ENCODE measurements at places on chromosomes 7 and 10. TPM values are rescaled to one million over a fixed set of nuclear protein-coding genes. Genes with fewer than 3 reads are reported as not detected.
A peak's percentile ranks its signal among the peaks of the same experiment; 100 is the strongest.

DNA sequence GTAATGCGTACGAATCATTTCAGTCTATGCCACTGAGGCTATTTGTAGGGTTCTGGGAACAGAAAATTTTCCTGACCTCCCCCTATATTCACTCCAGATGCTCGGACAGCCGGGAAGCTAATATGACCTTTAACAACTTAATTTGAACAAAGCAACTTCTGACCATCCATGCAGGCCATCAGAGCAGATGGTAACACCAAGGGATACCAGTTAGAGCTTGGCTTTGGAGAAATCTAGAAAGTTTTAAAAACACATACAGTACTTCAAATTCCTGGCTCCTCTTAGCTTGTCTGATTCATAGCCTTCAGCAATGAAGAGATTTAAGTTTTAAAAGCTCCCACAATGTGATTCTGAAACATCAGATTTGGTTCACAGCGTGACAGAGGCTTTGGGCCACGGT is 257.3 kb downstream of the GPAM start:
- no peak for DNase-seq
- H3K27ac ChIP-seq: no peak overlapping the region
- no peaks in the 10 kb centered on the region for H3K27me3 ChIP-seq

DNA sequence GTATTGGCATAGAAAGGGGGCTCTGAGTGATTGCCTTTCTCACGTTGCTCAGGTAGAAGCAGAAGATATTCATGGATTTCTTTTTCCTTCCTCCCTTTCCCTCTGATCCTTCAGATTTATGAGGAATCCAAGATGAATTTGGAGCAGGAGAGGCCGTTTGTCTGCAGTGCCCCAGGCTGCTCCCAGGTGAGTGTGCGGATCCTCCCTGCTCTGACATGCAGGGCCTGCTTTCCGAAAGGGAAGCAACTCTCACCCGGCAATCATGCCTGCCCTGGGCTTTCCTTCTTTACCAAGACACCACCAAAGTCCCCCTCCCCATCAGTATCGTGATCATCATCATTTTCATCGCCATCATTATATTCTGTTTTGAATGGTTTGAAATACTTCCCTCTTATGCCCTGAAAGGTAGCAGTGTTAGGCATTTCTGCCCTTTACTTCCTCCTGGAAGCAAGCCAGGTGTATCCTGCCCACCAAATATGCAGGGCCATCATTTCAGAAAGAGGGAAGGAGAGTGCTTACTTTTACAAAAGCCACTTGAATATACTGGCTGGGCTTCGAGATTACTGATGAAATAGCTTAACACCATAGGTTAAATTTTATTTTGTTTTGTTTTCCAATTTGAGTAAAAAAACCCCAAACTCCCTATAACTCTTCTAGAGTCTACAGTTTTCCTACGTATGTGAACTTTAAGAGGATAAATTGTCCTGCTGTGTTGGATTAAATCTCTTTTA is 75.9 kb downstream of the CREB5 start:
- DNase-seq: no peak
- no peak overlapping the region for H3K4me3 ChIP-seq
- no peaks in the 10 kb centered on the region for H3K27me3 ChIP-seq
- H3K36me3 ChIP-seq: no peaks in the 10 kb centered on the region
- H3K4me1 ChIP-seq: no peaks in the 10 kb centered on the region
- H3K27ac ChIP-seq: no peak overlapping the region

DNA sequence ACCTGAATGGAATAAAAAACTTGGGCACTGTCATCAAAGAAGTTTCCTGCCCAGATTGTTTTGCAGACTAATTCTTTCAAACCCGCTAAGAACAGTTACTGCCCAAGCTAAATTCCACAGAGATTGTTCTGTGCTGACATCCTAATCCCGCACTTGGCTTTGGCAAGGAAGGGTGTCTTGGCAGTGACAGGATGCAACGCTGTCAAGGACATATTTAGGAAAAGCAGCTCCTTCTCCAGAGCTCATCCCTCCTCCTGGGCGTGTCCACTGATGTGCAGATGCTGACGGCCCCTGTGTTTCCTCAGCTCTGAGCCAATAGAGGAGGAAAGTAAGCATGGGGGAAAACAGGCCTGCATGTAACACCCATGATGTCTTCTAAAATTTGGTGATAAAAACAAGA is 74.2 kb downstream of the EEPD1 start:
- H3K4me3 ChIP-seq: no peak overlapping the region
- no peaks in the 10 kb centered on the region for H3K27me3 ChIP-seq
- peaks cover 5% of the 10 kb centered on the region for H3K4me1 ChIP-seq
- no peaks in the 10 kb centered on the region for H3K36me3 ChIP-seq

Gene GPR26
- not detected for total RNA-seq

Gene OR9A2
- not detected for total RNA-seq

GRCh38 chr7:44537442-44537841 is 3.7 kb downstream of the NPC1L1 start:
- H3K4me1 ChIP-seq: no peaks in the 10 kb centered on the region
- H3K27ac ChIP-seq: no peak overlapping the region
- DNase-seq: no peak
- no peaks in the 10 kb centered on the region for H3K36me3 ChIP-seq
- no peak overlapping the region for H3K4me3 ChIP-seq
- H3K27me3 ChIP-seq: no peaks in the 10 kb centered on the region

DNA sequence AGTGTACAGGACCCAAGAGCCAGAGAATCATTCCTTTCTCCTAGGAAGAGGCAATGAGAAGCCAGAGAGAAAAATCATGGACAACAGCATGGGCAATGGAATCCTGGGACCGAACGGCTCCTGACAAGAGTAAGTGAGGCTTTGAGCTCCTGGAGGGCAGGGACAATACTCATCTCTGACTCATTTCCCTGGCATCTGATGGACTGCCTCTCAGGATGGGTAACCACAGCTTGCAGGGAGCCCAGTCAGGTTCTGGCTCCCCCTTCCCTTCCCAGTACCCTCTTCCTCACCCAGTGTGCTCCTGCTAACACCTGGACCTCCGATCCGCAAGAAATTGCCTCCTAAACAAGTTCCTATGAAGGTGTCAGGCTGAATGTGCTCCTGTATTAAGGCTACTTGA is 51.2 kb upstream of the SORCS3 start:
- H3K27ac ChIP-seq: no peak overlapping the region
- H3K27me3 ChIP-seq: no peaks in the 10 kb centered on the region
- no peak overlapping the region for H3K4me3 ChIP-seq
- no peaks in the 10 kb centered on the region for H3K4me1 ChIP-seq
- H3K36me3 ChIP-seq: no peaks in the 10 kb centered on the region

- DNase-seq: no peak
- no peaks in the 10 kb centered on the region for H3K27me3 ChIP-seq
- H3K27ac ChIP-seq: no peak overlapping the region
- H3K4me1 ChIP-seq: no peaks in the 10 kb centered on the region
Observed at GRCh38 chr10:122176232-122177213, 94.6 kb upstream of the BTBD16 start.

Gene NOLC1
- total RNA-seq: 54.0 TPM

DNA sequence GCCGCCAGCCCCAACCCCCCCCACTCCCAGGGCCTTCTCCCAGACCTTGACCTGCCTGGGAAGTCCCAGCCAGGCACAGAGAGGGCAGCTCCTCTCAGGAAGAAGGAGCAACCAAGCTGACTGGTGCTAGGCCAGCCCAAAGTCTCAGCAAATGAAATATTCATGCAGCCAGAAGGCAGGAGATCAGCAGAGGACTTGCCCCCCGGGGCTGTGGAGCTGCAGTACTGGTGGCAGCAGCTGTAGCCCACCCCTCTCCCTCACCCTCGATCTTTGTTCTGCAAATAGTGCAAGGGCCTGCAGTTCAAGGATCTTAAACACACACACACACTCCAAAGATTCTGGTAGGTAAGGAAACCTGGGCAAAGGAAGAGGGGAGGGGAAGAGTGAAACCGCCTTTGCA is 3.5 kb upstream of the SRRM3 start:
- no peaks in the 10 kb centered on the region for H3K36me3 ChIP-seq
- no peaks in the 10 kb centered on the region for H3K4me1 ChIP-seq
- no peak overlapping the region for H3K27ac ChIP-seq
- H3K4me3 ChIP-seq: no peak overlapping the region
- H3K27me3 ChIP-seq: no peaks in the 10 kb centered on the region

GRCh38 chr7:27112955-27113949 is 10.8 kb upstream of the HOXA2 start:
- H3K4me1 ChIP-seq: peaks cover 11% of the 10 kb centered on the region
- no peaks in the 10 kb centered on the region for H3K36me3 ChIP-seq
- H3K27ac ChIP-seq: peak overlapping the region; percentile 94
- no peaks in the 10 kb centered on the region for H3K27me3 ChIP-seq

DNA sequence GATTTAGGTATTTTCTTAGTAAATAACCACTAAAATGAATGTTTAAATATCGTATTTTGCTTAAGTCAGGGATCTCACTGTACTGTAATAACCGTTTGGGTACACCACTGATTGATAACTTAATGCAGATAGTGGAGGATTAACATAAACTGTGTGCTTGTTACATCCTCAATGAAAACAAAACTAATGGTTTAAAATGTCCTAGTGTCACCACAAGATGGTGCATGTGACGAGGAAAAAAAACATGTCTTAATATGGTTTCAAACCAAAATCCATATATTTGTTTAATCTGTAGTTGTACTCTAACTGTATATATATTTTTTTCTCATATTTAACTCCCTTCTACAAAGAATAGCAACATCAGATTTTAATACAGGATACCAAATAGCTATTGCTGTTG is 19.2 kb downstream of the ARMC10 start:
- DNase-seq: no peak
- H3K4me3 ChIP-seq: no peak overlapping the region
- no peaks in the 10 kb centered on the region for H3K4me1 ChIP-seq
- H3K27me3 ChIP-seq: no peaks in the 10 kb centered on the region

Gene SPAG6
- 3.9 TPM for total RNA-seq

Gene SSC4D
- total RNA-seq: 1.0 TPM

GRCh38 chr10:33743429-33743857 is 409.0 kb upstream of the NRP1 start:
- H3K4me3 ChIP-seq: no peak overlapping the region
- no peaks in the 10 kb centered on the region for H3K4me1 ChIP-seq
- H3K36me3 ChIP-seq: no peaks in the 10 kb centered on the region

DNA sequence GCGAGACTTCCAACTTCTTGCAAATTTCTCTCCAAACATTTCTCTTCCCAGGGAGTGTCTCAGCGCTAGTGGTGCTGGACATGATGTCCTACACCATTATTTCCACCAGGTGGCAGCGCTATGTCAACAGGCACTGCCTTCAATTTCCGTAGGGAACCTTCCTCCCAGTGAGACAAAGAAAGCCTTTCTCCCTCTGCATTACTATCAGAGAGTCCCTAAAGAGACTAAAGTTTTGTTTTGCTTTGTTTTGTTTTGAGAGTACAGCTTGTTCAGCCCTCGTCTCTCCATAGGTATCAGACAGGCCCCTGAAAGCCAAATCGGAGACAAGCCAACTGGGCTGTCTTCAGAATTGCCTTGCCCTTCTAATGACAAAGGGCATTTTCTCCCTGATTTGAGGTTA is 44.2 kb upstream of the GGCT start:
- no peaks in the 10 kb centered on the region for H3K4me1 ChIP-seq
- H3K27me3 ChIP-seq: no peaks in the 10 kb centered on the region
- no peak overlapping the region for H3K4me3 ChIP-seq

Gene SLC13A1
- not detected for total RNA-seq

GRCh38 chr10:97891497-97892167 is 42.0 kb downstream of the GOLGA7B start:
- H3K4me3 ChIP-seq: no peak overlapping the region
- H3K36me3 ChIP-seq: no peaks in the 10 kb centered on the region
- DNase-seq: no peak
- H3K4me1 ChIP-seq: no peaks in the 10 kb centered on the region
- H3K27ac ChIP-seq: no peak overlapping the region
- no peaks in the 10 kb centered on the region for H3K27me3 ChIP-seq

Gene APBB1IP
- total RNA-seq: 1.2 TPM

GRCh38 chr10:5503477-5503835 is 4.1 kb upstream of the CALML5 start:
- no peak overlapping the region for H3K4me3 ChIP-seq
- no peak for DNase-seq
- H3K27me3 ChIP-seq: no peaks in the 10 kb centered on the region
- no peaks in the 10 kb centered on the region for H3K4me1 ChIP-seq
- H3K27ac ChIP-seq: no peak overlapping the region

DNA sequence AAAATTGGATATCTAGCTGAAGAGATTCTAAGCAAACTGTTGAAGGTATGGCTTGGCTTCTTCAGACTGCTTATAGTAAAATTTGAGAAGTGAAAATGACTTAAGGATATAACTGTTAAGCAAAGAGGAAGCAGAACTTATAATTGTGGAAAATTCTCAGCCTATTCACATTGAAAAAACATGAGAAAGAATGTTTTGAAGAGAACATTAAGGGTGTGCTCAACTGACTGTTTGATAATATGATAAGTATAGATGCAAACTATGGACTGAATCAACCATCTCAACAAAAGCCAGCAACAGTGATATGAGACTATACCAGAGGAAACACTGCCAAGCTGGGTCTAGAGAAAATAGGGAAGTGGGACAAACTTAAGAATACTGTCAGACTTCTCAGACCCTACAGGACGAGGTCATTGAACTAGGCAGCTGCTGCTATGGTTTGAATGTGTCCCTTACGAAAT is 133.1 kb upstream of the PPP1R3A start:
- no peak overlapping the region for H3K27ac ChIP-seq
- no peaks in the 10 kb centered on the region for H3K4me1 ChIP-seq
- H3K27me3 ChIP-seq: no peaks in the 10 kb centered on the region
- no peak overlapping the region for H3K4me3 ChIP-seq
- no peak for DNase-seq

DNA sequence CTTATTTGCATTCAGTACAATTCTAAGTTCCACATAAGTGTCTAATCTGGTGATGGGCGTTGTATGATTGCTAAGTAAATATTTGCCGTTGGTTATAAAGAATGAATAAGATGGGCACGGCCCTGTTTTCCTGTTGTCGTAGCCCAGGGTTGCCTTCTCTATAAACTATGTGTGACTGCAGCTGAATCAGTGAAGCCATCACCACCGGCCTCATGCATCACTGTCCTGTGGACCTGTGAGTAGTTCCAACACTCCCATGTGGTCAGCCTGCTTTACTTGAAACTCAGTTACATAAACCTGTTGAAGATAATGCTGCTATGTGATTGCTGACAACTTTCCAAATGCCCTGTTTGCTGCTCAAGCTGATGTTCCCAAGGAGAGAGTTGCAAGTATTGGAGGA is 21.6 kb upstream of the KLF6 start:
- no peak for DNase-seq
- H3K4me1 ChIP-seq: peaks cover 3% of the 10 kb centered on the region
- H3K36me3 ChIP-seq: no peaks in the 10 kb centered on the region
- H3K4me3 ChIP-seq: no peak overlapping the region
- H3K27me3 ChIP-seq: no peaks in the 10 kb centered on the region

- no peak for DNase-seq
- H3K27ac ChIP-seq: no peak overlapping the region
- H3K27me3 ChIP-seq: no peaks in the 10 kb centered on the region
- H3K4me1 ChIP-seq: no peaks in the 10 kb centered on the region
- no peaks in the 10 kb centered on the region for H3K36me3 ChIP-seq
- no peak overlapping the region for H3K4me3 ChIP-seq
Observed at GRCh38 chr10:618229-618989, 71.1 kb downstream of the DIP2C start.

Gene GIMAP2
- 20.1 TPM for total RNA-seq

GRCh38 chr7:138235207-138235606 is 158.9 kb downstream of the AKR1D1 start:
- no peaks in the 10 kb centered on the region for H3K4me1 ChIP-seq
- H3K27me3 ChIP-seq: no peaks in the 10 kb centered on the region
- no peak for DNase-seq
- H3K36me3 ChIP-seq: no peaks in the 10 kb centered on the region
- no peak overlapping the region for H3K4me3 ChIP-seq
- no peak overlapping the region for H3K27ac ChIP-seq

GRCh38 chr7:45703911-45704682 is 129.9 kb downstream of the ADCY1 start:
- DNase-seq: no peak
- no peak overlapping the region for H3K27ac ChIP-seq
- no peaks in the 10 kb centered on the region for H3K36me3 ChIP-seq
- H3K27me3 ChIP-seq: no peaks in the 10 kb centered on the region

Gene PPP1R9A
- 7.7 TPM for total RNA-seq
